ENCODE measurements at places on chromosomes 3 and 15. TPM values are rescaled to one million over a fixed set of nuclear protein-coding genes. Genes with fewer than 3 reads are reported as not detected.

DNA sequence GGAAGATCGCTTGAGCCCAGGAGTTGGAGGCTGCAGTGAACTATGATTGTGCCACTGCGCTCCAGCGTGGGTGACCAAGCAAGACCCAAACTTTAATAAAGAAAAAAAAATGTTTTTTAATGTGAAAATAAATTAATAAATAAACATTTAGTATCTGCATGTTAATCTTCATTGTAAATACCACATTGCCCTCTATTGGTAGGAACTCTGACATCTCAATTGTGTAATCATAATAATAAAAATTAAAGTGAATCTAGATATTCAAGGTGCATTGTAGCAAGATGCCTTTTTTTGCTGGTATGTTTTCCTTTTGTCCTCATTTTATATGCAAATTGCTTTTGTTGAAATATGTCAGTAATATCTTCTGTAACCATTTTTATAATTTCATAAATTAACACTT, 95.0 kb upstream of the LIMD1 start:
- no peak for DNase-seq

DNA sequence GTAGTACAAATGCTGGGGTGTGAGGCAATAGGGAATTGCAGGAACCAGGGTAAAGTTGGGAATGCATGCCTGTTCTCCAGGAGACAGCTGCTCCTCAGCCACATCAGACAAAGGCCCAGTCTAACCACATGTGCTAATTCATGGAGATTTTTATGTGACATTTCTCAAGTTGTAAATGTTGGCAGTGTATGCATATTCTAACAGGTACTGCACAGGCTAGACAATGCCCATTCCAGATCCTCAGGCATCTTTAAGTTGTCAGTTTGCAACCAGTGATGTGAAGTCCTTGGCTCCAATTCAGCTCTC, 84.9 kb downstream of the EEFSEC start:
- DNase-seq: no peak

GRCh38 chr3:157542711-157543500, 39.7 kb upstream of the VEPH1 start:
- no peak for DNase-seq

- no peak for DNase-seq
Observed at GRCh38 chr15:66628976-66629723, 63.4 kb upstream of the LCTL start.

GRCh38 chr15:68106656-68107055, 52.5 kb downstream of the PIAS1 start:
- no peak for DNase-seq

DNA sequence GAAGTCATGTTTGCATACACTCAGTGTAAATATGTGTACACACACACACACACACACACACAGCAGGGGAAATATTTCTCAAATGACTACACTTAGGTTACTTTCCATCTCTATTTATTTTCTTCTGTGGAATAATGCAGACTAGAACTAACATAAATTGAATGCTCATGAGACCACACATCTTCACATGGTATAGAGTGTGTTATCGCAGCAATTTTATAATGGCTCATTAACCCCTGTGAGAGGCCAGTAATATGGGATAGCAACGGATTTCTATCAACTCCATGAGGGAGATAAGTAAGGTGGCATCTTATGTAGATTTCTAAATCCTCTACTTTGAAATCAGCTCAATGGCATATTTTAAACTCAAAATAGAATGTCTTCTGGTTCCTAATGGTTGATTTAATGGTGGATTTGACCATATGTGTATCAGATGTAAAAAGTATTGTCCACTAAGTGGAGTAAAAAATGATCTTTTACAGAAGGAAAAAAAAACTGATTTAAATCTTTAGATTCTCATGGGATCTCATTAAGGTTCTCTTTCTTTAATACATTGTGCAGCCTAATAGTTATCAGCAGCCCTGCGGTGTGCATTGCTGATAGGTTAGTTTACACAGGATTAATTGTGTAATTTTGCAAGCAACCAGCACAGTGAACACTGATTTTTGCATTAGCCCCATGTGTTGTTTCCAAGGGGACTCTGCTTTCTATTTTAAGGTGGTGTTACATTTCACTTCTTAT, 32.0 kb downstream of the CHL1 start:
- DNase-seq: no peak

- no peak for DNase-seq
Observed at GRCh38 chr15:66456211-66456610, 41.4 kb downstream of the SNAPC5 start.

Gene HRG
- total RNA-seq: not detected

Gene ASB14
- 5.8 TPM for total RNA-seq

Data from cardiac septum (tissue), 1 donor.